ENCODE measurements at places on chromosomes 5 and 9.

- DNase-seq = no peak
Measured at GRCh38 chr9:129567329-129567728, 53.6 kb downstream of the C9orf50 start.

GRCh38 chr5:7436521-7436920, 40.6 kb downstream of the ADCY2 start:
- no peak for DNase-seq

DNA sequence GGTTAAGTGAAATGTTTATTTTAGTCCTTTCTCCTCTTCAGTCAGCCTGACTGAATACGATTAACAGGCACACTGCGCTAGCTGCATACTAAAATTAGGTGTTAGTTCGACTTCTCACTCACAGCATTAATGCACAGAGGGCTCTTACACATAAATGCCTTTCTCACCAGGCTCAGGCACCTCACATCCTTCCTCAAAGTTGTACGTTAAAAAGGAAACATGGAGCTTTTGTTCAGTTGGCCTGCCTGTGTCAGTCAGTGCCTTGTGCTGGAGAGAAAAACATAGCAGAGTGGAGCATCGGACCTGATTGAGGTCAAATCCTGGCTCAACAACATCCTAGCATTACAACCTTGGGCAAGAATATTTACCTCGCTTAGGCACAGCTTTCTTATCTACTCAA, 236.0 kb upstream of the ZNF462 start:
- no peak for DNase-seq

- no peak for DNase-seq
Measured at GRCh38 chr5:134088994-134089560, 25.4 kb upstream of the TCF7 start.

- no peak for DNase-seq
Measured at GRCh38 chr9:91740701-91741100, 209.3 kb downstream of the ROR2 start.

Measured in thymus (tissue), 14 donors.